NCI-H2029 treated with DMSO at 0.1 percent for 48 hours (cell line): ENCODE measurements at places on chromosomes 4 and X.

DNA sequence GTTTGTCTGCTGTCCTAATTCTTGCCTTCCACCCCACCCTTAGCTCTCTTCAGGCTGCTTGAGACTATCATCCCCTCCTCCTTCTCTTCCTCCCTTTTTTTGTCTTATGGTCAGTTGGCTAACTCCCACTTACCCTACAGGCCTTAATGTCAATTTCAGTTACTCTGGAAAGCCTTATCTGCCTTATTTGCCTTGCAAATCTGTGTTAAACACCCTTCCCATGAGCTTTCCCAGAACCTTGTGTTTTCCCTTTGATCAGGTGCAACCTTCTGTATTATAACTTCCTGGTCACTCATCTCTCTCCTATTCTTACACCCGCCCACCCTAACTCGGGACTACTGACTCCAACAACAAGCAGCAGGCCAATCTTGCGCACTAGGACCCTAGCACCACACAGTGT, 74.8 kb downstream of the COX18 start:
- no peak for DNase-seq

DNA sequence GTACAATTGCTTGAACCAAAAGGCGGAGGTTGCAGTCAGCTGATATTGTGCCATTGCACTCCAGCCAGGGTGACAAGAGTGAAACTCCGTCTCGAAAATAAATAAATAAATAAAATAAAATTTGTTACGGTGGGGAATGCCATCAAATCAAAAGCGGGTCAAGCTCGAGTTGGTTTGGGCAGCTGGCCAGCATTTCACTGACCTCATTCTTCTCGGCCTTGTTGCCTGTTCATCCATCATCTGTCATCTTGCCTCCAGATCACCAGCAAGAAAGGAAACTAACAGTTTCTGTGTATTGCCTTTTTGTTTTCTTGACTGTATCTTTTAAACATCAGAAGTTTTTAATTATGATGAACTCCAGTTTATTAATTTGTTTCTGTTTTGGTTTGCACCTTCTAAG, 31.5 kb upstream of the KLHL2 start:
- DNase-seq = no peak

GRCh38 chr4:124487651-124488050, 224.9 kb downstream of the ANKRD50 start:
- DNase-seq = no peak

GRCh38 chr4:112222219-112222955, 9.2 kb upstream of the AP1AR start:
- no peak for DNase-seq

DNA sequence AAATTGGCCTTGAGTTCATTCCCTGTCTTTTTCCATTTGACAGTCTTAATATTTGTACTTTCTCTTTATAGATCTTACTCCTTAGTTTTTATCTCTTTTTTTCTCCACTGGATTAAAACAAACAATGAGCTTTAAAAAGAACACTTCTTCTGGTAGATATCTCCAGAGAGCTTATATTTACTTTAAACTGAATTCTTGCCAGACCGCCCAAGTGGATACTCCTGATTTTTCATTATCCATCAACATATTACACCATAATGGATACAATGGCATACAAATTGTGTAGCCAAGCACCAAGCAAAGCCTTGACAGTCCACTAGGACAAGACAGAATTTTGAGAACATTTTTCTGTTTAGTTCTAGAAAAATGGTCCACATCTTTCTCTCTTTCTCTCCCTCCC, 18.9 kb downstream of the TMSB4X start:
- DNase-seq = no peak
